ENCODE measurements at places on chromosomes 3 and 15.

GRCh38 chr3:166510382-166510781 is 673.2 kb upstream of the BCHE start:
- no peak for DNase-seq

GRCh38 chr3:174125267-174125824 is 727.8 kb downstream of the NLGN1 start:
- DNase-seq = no peak

GRCh38 chr15:86483936-86484335 is 404.3 kb downstream of the AGBL1 start:
- DNase-seq = no peak

DNA sequence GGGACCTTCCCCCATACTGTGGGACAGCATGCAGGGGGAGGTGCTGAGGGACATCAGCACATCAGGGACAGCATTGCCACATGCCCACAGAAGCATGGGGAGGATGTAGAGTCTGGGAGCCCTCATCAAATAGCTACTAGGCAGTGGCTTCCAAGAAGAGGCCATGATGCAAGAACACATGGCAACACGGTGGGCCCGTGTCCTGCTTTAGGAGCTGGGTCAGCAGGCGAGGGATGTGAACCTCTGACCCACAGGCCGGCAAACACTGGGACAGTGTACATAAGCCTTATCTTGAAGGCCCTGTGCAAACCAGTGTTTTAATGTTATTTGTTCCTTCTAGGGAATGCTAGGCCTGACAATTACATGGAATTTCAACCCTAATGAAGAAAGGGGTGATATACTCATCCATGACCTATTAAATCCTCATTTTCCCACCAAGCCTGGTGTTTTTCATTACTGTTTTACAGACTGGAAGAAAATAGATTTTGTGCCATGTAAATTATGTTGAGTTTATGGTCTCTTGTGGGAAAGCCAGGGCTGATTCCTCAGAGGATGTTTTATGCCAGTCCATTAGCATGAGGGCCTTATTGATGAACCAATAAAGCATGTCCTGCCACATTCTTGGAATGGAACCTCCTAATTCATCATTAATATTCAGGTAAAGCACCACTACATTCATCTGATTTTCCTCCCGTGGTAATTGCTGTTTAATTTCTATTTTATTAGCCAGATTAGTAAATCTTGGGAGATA is 61.7 kb upstream of the SLC25A26 start:
- DNase-seq = no peak

DNA sequence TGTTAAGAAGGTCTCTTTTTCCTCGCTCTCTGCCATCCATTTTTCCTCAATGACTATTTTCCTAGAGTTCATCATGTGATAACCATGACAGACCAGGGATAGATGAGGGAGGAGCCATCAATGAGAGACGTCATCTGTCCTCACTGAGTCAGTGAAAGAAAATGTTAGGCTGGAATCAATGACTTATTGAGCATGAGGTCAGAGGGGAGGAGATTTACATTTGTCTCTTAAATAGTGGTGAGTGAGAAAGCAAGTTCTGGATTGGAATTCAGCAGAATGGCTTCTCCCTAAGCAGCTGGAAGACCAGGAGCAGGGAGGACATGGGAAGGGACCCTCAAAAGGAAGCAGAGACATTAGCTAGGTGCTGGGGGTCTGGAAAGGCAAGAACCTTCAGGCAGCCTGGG is 28.2 kb upstream of the USP3 start:
- DNase-seq = no peak

DNA sequence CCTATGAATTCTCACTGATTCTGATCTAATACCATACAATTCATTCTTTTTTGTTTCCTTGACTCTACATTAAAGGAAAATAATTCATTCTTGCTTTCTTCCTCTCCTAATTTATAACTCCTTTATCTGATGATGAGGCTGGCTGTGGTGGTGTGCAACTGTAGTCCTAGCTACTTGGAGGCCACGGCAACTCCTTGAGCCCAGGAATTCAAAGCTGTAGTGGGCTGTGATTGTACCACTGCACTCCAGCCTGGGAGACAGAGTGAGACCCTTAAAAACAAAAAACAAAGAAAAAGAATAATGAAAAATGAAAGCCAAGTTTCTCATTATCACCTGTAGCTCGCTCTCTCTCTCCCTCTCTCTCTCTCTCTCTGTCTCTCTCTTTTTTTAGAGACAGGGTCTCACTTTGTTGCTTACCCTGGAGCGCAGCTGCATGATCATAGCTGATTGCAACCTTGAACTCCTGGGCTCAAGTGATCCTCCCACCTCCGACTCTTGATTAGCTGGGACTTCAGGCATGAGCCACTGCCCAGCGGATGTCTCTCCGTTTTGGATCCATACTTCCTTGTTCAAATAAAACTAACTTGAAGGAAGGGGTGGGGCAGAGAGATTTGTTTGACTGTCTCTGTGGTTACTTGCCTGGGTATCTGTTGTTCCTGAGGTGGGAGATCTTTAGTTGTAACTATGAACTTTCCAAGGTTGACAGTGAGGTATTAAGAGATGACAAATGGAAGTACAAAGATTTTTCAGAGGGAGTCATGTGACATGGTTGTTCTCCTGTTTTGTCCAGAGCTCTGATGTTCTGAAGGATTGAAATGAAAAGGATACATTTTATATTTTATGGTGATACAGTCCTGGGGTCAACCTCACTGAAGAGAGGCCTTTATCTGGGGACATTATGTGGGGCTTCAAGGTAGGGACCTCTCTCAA is 46.9 kb downstream of the STARD9 start:
- DNase-seq = no peak

DNA sequence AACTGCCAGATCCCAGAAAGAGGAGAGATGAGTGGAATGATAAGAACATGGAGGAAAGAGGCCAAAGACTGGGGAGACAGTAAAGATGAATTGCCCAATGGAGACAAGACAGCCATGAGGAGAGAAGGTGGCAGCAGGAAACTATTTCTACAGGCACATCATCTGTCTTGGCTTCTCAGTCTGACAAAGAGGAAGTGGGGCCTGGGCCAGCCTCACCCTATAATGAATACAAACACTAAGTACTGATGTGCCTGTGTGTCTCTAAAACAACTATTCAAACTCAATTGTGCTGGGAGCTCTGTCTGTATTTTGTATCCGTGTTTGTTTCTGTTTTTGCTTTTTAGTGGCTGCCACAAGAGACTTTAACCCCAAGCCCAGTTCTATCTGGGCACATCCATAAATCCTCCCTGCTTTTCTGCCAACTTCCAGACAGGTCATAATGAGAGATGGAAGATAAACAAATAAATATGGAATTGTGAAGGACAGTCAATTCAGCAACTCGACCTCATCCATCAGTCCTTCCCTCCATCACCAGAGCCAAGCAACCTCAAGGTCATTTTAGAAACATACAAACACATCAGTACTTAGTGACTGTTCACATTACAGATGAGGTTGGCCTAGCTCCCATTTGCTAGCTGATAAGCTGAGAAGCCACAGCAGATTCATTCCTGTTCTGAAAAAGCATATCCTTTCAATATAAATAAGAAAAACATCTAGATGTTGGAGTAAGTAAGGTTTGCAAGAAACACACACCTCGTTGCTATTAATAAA is 116.7 kb downstream of the CADPS start:
- DNase-seq = no peak

DNA sequence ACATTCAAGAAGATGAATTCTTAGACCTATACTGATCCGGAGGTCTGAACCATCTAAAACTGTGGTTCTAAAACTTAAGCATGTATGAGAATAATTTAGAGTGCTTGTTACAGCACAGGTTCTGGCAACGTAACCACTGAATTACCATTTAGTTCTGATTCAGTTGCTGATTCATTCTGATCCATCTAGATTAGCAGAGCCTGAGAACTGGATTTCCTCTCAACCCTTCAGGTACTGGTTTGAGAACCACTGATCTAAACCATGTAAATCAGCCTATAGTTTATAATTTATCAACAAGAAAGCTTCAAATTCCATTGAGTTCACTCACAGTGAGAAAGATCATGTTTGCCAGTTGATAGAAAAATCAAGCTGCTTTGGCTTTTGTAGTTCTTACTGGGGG is 1001.1 kb upstream of the EPHA6 start:
- no peak for DNase-seq

DNA sequence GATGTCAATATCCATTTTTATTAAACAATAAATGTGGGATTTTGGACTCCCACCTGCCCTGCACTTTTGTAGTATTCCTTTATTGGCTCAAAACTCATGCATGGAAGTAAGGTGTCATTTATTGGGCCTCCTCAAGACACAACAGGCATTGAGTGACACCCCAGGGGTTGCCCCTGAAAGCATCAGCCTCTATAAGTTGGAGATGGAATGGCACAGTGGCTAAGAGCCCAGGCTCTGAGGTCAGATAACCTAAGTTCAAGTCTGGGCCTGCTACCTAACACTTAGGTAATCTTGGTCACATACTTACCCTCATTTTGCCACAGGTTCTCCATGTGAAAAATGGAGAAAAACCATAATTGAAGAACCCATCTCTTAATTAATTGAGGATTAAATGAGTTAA is 4.6 kb downstream of the CAPN3 start:
- DNase-seq = no peak

DNA sequence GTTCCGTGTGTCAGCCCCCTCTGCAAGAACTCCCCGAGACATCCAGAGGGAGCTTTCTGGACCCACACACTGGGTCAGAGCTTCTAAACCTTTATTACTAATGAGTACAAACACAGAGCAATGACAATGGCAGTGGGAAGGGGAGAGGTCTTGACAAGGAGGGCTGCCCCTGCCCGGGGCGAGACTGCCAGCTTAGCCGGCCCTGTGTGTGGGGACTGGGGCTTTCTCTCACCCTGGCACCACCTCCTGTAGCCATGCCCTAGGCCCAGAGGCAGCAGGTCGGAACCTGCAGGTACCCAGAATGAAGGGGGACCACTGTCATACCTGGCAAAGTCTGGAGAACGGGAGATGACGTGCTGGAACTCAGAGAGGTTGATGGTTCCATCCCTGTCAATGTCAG is 3.1 kb downstream of the CIB1 start:
- no peak for DNase-seq

DNA sequence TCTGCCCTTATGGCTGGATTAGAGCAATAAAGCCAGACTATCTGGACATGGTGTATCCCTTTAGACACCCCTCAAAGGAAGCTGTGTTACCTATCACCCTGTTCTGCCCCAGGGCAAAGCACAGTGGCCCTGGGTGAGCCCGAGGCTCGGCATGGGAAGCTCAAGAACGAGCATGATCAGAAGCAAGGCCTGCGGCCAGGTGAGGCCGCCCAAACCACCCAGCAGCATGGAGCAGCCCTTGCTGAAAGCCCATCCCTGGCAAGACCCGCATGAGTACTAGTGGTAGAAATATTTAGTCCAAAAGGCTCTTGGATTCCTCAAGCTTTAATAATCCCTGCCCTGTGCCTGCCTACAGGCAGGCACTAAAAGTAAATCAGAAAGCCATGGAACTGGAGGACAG is 261.1 kb downstream of the MEX3B start:
- no peak for DNase-seq

DNA sequence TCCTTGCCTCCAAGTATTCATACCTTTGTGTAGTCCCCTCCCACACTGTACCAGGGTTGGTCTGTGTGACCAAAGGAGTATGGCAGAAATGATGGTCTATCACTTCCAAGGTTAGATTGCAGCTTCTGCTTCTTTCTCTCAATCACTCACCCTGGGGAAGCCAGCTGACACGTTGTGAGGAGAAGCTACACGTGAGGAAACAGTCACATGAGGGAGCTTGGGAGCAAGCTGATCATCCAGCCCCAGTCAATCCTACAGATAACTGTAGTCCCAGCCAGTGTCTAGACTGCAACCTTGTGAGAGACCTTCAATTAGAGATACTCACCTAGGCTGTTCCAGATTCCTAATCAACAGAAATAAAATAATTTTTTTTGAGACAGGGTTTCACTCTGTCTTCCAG is 6.2 kb upstream of the ZNF774 start:
- no peak for DNase-seq

DNA sequence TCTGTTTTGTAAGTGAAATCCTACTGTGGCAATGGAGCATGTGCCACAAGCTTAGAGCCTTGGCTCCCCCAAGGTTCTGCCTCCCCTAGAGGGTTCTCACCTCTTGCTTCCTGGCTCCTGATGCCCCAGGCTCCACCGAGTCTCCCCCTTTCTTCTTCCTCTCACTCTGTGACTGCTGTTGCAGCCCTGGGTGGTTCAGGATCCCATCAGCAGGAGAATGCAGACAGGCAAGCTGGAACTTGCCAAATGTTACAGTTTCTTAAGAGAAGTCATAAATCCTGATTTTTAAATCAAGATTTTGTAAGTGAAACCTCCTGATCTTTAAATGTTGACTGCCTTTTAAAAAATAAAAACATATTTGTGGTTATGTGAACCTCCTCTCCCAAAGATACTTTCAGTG is 133.9 kb downstream of the CCNL1 start:
- no peak for DNase-seq

- no peak for DNase-seq
Observed at GRCh38 chr3:45553469-45553974, 41.0 kb upstream of the LIMD1 start.

GRCh38 chr3:177615015-177615414 is 417.7 kb upstream of the TBL1XR1 start:
- no peak for DNase-seq

GRCh38 chr3:157204431-157204830 is 44.5 kb upstream of the CCNL1 start:
- DNase-seq = no peak

GRCh38 chr15:41984622-41985021 is 12.3 kb upstream of the EHD4 start:
- no peak for DNase-seq

GRCh38 chr3:172126741-172127140 is 87.4 kb downstream of the FNDC3B start:
- no peak for DNase-seq

DNA sequence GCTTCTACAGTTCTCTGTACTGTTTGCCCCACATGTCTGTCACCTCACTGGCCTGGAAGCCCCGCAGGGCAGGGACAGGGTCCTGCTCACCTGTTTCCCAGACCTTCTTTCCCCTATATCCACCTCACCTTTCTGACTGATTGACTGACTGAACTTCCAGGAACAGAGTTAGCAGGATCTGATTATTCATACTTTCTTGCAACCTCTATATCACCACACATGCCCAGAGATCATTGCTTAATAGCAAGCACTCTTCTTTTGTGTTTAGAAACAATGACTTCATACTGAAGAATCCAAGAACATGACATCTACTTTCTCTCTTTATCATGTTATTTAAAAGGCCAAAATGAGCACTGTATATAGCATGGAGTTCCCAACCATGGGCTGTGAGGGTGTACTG is 18.0 kb upstream of the CLEC3B start:
- no peak for DNase-seq

- DNase-seq = no peak
Observed at GRCh38 chr15:96583671-96584070, 253.2 kb downstream of the NR2F2 start.

- no peak for DNase-seq
Observed at GRCh38 chr3:112672716-112673541, 32.0 kb upstream of the CCDC80 start.

- no peak for DNase-seq
Observed at GRCh38 chr15:39181940-39182339, 398.9 kb upstream of the THBS1 start.

Data from activated CD4-positive, CD25-positive, alpha-beta regulatory T cell (primary cell).